CD4-positive, CD25-positive, alpha-beta regulatory T cell (primary cell): ENCODE measurements at places on chromosomes 7 and 10.
A peak's percentile ranks its signal among the peaks of the same experiment; 100 is the strongest.

GRCh38 chr10:49579621-49580020, 30.5 kb upstream of the SLC18A3 start:
- DNase-seq = no peak

GRCh38 chr7:156747718-156748117, 107.1 kb downstream of the RNF32 start:
- DNase-seq = no peak

DNA sequence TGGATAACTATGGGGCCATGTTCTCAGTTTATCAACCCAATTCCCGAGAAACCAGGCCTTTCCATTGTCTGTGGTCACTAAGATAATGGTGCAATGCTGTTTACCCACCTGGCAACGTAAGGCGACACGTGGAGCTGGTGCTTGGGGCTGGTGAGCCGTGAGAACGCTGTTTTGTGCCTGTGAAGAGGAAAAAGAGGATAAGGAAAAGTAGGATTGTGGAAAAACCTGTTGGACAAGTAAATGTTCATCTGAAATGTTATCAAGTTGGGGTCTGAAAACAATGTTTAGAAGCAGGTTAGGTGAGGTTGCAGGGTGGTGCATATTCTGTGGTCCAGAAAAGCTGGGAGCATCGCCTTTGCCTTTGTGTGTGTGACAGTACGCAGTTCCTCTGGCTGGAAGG, 88.5 kb downstream of the PPP1R17 start:
- no peak for DNase-seq

DNA sequence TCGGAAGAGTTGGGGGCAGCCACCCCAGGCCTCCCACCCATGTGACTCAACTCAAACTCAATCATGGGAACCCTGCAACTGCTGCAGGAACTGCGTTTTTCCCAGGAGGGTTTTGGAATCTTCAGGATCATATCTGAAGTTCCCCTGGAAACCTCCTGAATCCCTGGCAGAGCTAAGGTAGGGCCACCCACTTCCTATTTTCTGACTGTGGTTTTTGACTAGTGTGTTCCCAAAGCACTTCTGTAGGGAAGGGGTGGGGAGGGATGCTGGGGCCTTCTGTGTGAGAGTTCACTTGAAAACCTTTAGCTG, 127.6 kb upstream of the UNC5B start:
- no peak for DNase-seq

DNA sequence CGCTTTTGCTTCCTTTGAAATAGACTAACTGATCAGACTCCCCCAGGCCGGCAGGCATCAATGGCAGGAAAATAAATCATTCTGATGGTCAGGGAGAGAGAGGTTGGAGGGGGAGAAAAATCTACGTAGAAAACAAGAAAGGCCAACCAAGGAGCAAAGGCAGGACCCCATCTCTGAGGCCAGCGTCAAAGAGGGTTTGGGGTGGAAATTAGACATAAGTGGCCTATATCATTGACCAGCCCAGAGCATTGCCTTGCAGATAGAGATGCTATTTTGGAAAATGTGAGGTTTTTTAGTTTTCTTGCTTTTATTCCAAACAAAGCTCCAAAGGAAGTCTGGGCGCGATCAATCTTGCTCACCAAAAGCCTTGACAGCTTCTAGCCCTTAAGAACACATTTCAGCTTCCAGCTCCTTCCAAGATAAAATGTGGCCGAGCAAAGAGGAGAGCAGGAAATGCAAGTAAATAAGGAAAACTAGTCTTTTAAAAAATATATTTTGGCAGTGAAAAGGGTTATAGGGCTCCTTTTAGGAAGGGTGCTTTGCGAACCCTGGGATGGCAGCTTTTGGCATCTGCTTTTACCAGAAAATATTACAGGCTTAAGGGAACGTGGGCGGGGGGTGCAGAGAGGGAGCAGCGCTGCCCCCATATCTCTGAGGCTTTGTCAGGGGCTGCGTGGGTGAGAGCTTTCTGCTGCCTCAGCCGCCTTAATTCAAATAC, 2.0 kb upstream of the HOXA2 start:
- DNase-seq = no peak

DNA sequence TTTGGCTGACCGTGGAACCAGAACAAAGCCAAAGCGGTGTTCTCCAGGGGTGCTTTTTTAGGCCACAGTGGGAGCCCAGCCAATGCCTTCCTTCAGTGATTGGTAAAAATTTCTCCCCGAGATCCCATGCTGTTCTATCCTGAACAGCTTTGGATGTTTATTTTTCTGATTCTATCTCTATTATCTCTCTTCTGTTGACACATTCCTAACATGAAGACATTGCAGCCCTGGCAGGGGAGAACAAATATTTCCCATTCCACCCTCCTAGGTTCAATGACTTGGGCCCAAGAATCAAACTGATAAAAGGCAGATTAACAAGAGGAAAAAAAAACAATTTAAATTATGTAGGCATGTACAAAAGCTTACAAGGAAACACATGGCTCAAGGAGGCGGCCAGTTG, 162.7 kb downstream of the PFKFB3 start:
- DNase-seq = no peak

- peak; percentile 77 for DNase-seq
Observed at GRCh38 chr10:75019370-75019769, 92.1 kb upstream of the SAMD8 start.

GRCh38 chr7:5430612-5430947, 6.9 kb upstream of the TNRC18 start:
- DNase-seq = no peak

DNA sequence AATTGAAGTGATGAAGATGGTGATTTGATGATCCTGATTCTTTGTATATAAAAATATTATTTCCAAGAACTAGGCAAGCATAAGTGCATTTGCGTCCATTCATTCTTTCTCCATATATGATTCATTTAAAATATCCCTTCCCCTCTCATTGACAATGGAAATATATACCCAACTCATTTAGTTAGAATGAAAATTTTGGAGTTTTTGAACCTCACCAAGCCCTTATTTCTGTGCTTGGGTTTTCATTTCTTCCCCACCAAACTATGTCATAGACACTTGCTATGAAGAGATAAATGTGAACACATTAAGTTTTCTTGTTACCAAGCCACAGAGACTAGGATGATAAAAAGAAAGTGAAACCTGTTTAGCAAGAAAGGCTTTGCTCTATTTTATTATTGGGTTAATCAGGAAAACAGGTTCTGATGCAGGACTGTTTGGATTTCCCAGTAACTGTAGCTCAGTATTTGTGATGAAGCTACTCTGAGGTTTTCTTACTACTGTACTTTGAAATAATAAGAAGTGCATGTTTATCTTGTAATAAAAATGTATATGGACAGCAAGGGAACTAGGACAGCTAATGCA, 68.3 kb downstream of the ITGB1 start:
- no peak for DNase-seq

DNA sequence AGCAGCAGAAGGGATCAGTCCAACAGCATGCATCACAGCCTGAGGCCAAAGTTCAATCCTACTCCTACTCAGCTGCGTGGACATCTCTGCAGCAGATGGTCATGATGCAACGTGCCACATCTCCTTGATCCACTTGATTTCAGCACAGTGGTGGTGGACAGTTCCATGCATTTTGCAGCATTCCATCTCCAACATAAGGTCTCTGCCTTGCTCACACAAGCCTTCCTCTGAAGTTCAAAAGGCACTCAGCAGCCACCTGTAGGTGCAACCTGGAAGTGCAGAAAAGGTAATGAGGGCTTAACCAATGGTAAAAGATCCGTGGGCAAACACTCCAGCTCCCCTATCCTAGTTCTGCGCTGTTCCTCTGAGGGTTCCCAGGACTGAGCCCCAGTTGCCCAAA, 57.5 kb upstream of the CHCHD3 start:
- no peak for DNase-seq

GRCh38 chr10:58219875-58220274, 47.8 kb downstream of the IPMK start:
- DNase-seq = no peak

GRCh38 chr7:115499956-115500355, 530.6 kb downstream of the TFEC start:
- no peak for DNase-seq

DNA sequence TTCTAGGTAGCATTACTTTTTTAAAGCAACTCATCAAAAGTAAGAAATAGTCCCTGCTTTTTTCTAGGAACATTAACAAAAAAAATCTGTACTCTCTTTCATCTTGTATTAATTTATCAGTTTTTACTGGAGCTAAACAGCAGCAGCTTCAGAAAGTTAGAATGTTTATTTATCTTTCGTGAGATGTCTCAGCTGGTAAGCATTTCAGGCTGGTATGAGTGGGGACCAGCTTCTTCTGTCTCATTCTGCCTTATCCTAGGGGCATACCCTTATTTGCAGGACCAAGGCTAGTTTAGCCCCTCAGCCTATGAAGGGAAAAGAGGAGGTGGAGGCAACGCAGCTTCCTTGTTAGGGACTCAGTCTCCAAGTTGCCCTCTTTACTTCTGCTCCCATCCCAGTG, 35.1 kb downstream of the LANCL2 start:
- DNase-seq = no peak

DNA sequence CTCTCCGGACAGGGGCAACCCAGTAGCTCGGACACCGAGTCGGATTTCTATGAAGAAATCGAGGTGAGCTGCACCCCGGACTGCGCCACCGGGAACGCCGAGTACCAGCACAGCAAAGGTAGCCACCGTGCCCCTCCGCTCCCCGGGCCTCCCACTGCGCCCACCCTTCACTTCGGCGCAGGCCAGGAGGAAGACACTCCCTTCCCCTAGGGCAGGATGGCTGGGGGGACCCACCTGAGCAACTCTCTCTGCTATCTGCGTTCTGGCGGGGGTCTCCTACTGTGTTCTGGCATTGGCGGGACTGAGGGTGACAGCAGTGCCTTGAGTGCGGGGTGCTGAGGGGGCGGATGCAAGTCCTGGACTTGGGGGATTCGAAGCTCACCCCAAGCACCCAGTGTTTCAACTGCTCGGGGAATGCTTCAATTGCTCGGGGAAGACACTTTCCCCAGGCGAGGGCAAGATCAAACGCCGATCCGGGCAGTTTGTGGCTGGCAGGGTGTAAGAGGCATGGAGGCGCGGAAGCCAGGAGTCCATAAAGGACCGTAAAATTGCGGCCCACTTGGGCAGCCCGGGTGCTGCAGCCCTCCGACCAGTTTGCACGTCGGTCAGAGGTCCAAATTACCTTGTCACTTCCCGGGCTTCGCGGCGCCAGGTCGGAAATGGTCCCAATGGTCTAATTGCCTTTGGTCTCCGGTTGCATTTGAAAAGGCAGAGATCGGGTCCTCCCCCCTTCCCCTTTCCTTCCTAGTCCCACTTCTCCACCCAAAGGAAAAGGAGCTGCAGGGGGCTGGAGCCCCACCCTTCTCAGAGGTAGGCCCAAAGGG, 950 bp downstream of the EVX1 start:
- no peak for DNase-seq

- no peak for DNase-seq
Observed at GRCh38 chr7:51017576-51018535, 235.2 kb upstream of the GRB10 start.

DNA sequence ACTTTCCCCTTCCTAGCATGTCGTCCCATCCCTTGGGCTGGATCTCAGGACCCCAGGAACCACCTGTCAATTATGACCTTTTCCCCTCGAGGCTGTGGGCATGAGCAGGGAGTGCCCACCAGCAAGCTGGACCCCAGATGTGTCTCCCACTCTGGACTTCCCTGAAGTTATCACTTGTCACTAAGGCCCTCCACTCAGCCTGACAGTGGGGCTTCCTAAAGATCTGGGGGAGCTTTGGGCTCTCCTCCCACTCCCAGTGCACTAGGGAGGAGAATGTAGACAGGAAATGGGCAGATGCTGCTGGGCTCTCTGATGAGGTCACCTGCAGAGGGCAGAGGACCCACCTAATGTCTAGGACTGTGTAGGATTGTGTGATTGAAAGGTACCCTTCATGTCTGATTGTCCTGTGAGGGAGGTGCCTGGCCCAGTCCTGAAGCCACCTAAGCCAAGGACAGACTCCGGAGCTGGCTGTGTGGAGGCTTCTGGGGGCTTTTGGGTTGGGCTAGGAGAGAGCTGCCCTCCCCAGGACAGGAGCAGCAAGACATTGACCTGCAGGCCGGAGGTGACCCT, 18.7 kb downstream of the MYO1G start:
- no peak for DNase-seq

DNA sequence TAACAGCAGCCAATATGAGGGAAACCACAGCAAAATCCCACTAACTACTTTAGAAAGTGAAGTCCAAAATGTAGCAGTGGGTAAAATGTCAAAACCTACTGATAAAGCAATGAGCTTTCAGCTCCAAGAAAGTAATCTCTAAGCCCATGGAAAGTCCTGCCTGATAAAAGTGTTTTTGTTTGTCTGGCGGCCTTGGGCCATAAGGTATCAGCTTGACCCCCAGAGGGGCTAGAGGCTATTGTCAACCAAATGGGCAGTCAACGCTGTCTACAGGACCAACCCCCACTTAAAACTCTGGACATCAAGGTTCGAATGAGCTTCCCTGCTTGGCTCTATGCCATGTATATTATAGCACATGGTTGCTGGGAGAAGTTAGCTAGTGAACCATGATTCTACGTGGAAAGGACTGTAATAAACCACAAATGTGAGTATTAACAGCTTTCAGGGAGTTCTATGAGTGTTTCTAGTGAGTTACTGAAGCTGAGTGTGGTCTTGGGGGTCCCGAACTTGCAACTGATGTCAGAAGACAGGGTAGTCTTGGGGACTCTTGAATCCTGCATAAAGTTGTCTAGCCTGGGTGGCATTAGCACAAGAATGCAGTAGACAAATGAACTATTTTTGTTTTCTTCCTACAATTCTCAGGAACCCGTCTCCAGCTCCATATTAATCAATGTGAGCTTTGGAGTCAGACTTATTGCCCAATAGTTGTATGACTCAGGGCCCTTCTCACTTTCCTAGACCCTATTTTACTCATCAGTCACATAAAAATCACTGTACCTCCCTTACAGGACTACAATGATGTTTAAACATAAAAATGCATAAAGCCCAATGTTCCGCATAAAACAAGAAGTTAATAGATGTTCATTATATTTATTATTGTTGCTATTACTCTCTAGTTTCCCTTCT, 164.9 kb downstream of the DGKI start:
- no peak for DNase-seq

DNA sequence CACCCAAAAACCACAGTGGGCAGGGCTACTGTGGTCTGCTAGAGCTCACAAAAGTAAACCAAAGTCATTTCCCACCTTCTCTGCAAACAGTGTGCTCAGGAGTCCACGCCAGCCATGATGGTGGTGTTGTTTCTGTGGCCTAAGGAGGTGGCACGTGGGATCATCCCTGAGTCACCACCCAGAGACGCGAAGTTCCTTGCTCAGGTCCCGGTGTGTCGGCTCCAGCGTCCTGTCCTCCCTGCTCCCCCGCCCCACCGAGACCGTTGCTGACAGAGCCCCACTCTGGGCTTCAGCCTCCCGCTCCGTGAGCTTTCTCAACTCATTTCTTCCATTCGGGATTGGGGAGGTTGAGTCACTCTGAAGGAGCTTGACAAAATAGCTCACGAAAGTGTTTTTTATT, 118.7 kb downstream of the NPTX2 start:
- DNase-seq = no peak

GRCh38 chr7:100965723-100966541, 3.4 kb upstream of the MUC12 start:
- DNase-seq = peak; percentile 48

GRCh38 chr10:77629775-77630506, 7.7 kb downstream of the KCNMA1 start:
- DNase-seq = no peak

GRCh38 chr7:40231796-40232195, 97.0 kb downstream of the SUGCT start:
- no peak for DNase-seq
